ENCODE measurements at places on chromosomes 11 and 22.

GRCh38 chr11:81596704-81597103 lies 1137.0 kb downstream of the FAM181B start:
- DNase-seq: no peak

DNA sequence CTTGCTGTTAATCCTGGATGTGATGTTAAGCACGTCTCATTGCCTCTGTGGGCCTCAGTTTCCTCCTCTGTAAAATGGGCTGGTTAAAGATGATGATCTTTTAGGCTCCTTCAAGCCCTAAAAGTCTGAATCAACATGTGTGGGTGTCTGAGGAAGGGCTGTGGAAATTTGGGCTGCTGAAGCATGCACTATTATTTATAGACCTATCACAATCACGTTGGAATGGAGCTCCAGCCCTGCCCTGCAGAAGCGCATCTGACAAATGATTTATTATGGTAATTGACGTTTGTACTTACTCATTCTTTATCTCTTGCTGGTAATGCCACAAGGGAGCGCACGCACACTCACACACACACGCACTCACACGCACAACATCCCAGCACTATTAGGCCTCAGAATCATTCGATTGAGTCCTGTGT lies 20.4 kb downstream of the P2RX3 start:
- no peak for DNase-seq

GRCh38 chr11:67280341-67280787 lies 8.7 kb upstream of the ANKRD13D start:
- no peak for DNase-seq

GRCh38 chr11:8833568-8834315 lies 77.2 kb upstream of the AKIP1 start:
- no peak for DNase-seq

DNA sequence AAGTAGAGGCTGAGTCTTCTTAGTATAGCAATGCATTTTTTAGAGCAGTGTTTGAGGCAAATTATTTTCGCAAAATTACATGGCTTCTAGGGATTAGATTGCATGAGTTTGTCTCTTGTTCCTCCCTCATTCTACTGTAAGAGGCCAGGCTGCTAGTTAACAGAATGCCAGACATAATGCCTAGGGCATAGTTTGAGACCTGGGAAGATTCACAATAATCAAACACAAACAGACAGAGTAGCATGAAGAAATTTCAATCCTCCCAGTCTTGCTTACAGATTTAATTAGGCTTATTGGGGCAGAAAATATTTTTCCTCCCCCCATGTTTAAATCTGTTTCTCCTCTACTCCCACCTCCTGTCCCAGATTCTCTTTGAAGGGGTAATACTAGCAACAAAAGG lies 48.3 kb downstream of the ARHGEF12 start:
- no peak for DNase-seq

All from stimulated activated CD4-positive, alpha-beta T cell treated with anti-CD3 and anti-CD28 coated beads, Interleukin-2, amount 100 ng/mL, for 4 hours (primary cell).